Kidney (tissue), 22 donors: ENCODE measurements at places on chromosomes 2 and 18. TPM values are rescaled to one million over a fixed set of nuclear protein-coding genes. Genes with fewer than 3 reads are reported as not detected.

GRCh38 chr2:106995556-106995955 lies 109.6 kb upstream of the ST6GAL2 start:
- DNase-seq = no peak

DNA sequence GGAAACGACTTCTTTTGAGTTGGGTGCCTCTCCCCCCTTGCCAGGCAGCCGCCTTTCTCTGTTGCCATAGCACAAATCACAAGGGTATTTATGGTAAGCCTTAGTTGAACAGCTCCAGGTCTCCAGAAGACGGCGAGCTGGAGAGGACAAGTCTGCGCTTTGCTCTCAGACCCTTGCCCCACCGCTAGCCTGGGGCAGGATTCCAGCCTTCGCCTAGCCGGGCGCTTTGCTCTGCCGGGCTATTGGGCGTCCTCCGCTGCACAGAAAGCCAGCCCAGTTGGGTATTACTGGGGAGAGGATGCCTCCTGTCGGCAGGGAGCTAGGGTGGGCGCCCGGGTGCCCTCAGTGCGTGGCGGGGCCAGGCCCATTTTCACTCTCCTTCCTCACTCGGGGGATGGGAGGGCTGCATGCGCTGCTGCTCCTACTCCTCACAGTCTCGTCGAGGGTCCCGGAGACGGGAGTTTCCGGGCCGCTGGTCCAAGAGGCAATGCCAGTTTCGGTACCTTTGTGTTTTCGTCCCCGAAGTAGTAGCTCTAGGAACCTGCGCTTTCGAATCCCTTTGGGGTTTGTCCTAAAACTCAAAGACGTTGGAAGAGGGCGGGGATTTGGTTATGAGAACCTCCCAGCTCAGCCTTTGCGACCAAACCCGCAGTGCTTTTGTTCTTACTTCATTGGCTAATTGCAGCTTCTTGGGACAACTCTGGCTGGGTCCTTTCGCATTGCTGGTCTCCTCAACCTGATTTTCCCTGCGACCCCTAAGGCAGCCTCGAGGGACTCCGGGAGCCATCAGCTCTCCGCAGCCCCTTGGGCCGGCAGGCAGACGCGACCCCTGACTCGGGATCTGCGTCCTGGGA lies 3.6 kb upstream of the DLX2 start:
- peak; percentile 50 for DNase-seq

DNA sequence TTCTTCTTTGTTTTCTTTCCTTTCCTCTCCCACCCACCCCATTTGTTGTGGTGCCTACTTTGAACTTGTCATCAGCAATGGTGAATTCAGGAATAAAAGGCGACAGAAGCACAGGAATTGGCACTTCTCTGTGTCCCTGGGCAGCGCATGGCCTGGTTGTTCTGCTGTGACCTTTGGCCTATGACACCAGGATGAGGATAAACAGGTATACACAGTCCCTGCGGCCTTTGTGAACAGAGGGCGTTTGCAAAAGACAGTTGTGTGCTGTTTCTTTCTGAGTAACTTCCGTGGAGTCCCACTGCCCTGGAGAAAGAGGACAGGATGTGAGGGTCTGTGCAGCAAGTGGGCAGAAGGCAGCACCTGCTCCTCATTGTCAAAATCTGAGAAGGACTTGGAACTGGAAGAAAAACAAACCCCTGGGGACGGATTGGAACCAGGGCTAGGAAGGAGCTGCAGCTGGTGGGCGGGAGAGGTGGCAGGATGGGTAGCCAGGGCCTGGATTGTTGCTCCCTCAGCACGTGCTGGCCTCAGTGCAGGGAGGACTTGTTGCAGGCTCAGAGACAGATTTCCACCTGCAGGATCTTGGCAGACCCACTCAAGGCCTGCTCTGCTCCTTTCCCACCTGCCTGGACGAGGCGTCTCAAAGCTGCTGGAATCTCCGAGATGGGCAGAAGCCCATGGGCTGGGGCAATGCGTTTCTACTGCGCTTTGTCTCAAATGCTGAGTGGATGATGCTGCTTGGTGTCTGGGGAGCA lies 159.5 kb downstream of the ACKR3 start:
- no peak for DNase-seq

DNA sequence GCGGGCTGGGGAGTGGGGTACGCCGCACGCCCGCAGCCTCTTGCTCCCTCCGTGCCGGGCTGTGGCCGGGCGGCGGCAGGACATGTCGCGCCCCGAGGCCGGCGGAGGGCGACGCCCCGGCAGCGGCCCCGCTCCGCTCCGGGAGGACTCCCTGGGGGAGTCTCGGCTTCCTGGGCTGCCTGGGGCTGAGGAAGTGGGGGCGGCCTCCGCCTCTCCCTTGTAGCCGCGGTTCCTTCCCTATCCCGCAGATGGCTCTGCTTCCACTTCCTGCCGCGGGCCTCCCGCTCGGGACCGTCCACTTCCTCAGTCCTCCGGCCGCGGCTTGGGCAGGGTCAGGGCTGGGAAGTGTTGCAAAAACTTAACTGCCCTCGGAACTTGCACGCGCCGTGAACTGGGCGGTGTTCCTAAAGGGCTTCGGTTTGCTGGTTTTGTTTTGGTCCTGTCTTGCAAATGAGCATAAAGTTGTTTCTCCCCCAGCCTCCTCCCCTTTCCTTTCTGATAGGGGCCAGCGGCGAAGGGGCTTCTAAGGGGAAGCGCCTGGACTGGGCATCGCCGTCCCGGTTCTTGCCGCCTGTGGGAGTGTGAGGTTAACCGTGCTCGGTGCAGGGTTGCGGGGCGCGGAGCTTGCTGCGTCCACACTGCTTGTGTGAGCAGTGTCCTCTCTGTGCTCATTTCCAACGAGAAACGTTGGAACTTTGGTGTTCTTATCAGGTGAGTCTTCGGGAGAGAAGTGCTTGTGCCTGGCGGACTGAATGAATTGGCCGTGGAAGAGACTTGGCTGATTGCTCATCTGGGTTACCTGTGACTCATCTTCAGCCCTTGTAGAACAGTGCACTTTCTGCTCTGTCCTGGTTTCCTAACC lies 600 bp downstream of the RALB start:
- peak; percentile 80 for DNase-seq

GRCh38 chr18:3251249-3251962 lies 3.8 kb downstream of the MYL12A start:
- no peak for DNase-seq

BCL2 gene
- 39.2 TPM for total RNA-seq

DNA sequence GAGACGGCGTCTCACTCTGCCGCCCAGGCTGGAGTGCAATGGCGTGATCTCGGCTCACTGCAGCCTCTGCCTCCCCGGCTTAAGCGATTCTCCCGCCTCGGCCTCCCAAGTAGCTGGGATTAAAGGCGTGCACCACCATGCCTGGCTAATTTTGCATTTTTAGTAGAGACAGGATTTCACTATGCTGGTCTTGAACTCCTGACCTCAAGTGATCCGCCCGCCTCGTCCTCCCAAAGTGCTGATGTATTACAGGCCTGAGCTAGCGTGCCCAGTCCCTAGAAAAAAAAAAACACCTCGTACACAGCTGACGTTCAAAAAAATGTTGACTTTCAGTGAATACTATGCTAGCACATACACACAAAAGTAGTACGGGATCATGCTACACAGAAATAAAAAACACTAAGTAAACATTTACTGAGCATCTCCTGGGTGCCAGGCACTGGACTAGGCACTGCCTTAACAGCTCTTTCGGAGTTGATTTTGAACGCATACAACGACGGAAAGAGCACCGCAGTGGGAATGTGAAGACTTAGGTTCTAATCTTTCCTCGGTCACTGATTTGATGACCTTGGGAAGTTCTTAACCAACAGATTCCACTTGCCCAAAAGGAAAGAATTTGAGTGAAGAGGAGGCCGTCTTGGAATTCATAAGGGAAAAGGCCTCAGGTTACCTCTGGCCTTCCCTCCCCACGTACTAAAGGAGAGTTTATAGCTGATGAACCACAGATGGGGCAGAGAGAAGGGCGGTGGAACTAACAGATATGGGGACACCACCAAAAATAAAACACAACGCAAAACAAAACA lies 1.1 kb downstream of the DNAJC27 start:
- DNase-seq = peak; percentile 81

DNA sequence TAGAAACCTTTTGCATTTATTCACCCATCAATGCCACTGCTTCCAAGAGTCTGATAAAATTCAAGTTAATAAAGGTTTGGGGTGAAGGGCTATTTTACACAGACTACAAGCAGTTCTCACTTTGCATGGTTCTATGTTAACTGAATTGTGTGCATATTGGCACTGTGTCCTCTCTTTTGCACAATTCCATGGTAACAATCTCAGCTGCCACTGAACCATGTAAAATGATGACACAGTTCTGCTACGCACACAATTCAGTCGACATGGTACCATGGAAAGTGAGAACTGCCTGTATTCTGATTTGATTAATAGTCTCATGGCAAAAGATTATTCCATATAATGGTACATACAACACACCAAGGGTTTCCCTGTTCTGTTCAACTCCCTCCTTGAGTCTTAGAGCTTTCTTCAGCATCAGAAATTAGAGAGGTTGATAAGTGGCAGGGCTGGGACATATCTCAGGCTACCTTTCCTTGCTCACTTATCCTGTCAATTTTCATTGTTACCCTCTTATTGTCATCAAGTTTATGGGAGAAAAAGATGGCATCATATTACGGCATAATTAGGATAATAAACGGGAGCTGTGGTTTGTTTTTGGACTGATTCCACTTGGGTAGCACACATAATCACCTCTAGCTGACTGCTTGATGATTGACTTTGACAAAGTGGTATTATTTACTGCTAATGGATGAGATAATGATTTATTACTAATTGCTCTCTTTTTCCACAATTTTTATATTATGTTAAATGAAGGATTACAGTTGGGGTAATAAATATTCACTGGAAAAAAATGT lies 139.3 kb upstream of the CREB1 start:
- no peak for DNase-seq

DNA sequence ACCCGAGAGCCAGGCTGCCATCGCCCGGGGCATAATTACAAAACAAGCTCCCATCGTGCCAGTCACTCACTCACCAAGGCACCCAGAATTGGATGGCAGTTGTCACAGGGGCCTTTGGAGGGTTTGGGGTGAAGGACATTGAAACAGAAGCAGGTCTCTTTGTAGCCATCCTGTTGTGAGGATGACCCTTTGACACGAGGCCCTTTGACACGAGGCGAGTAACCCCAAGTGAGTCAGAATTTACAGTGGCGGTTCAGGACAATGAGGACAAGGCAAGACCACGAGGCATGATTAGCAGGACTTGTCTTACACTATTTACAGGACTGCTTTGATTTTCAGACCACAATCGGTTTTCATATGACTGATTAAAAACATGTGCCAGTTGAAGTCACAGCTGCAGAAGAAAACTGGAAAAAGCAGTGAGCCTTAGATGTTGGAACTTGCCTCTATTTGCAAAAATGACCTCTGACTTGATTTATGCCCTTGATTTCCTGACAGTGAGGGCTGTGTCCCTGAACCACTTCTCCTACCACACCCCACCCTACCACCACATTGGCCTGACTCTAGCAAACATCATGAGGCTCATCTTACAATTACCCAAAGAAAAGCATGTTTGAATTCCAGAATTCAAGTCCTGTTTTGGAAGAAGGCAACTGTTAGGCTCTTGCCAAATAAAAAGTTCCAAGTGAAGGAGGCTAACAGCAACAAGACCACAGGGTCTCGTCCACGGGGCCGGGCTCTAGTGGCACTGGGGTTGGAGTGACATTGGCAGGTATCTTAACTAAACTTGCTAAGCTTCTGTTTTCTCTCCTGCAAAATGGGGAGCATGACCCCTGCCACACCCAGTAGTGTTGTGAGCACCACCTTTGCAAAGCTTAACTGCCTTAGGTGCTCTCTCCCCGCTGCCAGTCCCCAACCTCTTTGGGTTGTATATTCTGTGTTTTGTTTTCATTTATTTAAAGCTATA lies 64.4 kb upstream of the FOSL2 start:
- peak; percentile 42 for DNase-seq

REG3G gene
- 8.8 TPM for total RNA-seq

REEP1 gene
- total RNA-seq = 4.3 TPM

STARD6 gene
- 0.19 TPM for total RNA-seq

DNA sequence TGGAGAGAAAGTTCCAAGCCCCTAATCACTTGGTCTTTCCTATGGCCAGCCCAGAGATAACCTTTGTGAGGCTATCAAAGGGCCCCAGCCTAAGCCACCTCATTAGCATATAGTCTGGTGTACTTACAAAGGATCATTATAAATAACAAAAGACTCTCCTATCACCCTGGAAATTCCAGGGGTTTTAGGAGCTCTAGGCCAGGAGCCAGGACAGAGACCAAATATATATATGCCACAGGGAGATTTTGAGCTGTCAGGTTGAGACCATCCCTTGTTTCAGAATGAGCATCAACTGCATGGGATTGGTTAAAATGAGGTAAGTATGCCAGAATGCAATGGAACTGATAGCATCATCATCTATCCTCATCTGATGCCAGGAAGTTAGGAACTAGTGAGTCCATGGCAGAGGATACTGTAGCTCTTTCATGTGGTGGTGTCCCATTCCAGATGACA lies 32.1 kb upstream of the CHRNA1 start:
- no peak for DNase-seq

GRCh38 chr2:201130524-201131186 lies 14.7 kb downstream of the CFLAR start:
- DNase-seq = no peak

MTIF2 gene
- total RNA-seq = 27.3 TPM

DNA sequence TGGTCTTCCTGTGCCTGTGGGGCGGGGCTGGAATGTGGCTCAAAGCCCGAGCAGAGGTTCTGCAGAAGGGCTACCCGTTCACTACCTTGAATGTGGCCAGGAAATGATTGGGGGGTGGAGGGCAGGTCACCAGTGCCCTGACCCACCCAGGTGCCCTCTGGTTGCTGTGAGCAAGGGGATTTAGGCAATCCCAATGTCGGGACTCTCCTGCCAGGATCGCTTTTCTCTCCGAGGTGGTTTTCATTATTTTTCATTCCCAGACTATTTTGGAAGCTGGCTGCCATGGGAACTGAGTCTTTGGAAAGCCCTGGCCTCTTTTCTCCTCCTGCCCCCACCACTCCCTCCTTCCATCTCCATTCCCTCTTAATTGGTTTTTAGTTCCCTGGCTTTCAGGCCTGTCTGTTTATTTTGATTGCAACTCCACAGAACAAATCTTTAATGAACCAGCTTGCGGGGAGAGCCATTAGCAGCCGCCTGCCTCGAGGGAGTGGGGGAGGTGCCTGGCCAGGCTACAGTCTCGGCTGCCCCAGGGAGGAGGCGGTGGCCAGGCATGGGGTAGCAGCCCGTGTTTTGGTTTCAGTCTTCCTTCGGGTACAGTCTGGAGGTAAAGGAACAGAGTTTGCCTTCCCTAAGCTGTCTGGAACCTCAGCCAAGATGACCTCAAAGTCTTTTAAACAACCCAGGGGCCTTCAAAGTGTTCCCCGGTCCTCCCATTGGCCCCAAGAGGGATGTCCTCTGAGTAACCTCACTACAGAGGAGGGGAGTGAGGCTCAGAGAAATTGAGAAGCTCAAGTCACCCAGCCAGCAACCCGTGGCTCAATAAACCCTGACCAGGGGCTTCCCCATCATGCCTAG lies 114.4 kb upstream of the HAAO start:
- DNase-seq = peak; percentile 95

TLX2 gene
- total RNA-seq = not detected
